ENCODE measurements at places on chromosomes 7 and 10.

DNA sequence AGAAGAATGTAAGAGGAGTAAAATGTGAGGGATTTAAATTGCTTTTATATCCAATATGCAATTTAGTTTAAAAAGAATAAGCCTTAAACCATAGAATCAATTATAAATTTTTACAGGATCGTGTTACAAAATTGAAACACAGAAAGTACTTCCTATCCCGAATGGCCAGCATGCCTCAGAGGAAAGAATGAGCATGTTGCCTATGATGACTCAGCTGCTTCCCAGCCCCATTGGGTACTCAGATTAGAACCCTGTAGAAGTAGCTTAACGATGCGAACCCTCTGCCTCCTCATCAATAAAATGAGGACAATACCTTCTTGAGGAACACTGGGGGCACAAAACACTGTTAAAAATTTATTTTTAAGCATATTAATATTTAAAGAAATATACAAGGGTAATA, 113.4 kb upstream of the CDK1 start:
- DNase-seq, result no peak

- no peak for DNase-seq
These were observed 1.7 kb downstream of the ABCC2 start for GRCh38 chr10:99784016-99784726.

DNA sequence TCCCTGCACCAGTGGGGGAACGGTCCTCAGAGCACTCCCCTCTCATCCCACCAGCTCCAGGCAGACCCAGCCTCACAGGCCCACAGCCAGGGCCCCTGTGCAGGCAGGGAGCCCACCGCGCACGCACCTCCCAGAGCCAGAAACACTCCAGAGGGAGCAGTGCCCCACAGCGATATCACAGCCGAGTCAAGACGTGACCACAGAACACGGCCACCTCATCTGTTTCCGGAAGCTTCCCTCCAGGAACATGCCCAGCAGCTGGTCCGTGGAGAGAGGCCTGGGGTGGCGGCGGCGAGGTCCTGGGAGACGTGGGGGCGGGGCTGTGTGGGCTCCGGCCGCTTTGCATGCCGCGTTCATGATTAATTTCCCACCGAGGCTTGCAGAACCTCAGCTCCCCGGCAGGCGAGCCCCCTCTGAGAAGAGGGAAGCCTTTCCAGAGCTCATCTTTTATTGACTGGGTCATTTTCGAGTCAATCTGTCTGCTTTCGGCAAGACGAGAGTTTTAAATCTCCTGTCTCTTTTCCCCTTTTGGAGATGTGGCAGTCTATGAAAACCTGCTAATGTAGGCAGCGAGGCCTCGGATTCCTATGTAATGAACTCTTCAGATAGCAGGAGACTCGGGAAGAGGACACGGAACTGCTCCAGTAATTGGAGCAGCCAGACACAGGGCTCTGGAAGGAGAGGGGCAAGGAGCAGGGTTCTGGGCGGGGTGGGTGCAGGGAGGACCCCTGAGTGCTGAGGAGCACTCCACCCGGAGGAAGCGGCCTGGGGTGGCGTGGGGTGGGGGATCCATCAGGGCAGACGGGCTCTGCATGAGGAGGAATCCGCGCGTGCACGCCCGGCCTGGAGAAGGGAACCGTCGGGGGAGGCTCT, 242.8 kb downstream of the ELFN1 start:
- DNase-seq, result no peak

DNA sequence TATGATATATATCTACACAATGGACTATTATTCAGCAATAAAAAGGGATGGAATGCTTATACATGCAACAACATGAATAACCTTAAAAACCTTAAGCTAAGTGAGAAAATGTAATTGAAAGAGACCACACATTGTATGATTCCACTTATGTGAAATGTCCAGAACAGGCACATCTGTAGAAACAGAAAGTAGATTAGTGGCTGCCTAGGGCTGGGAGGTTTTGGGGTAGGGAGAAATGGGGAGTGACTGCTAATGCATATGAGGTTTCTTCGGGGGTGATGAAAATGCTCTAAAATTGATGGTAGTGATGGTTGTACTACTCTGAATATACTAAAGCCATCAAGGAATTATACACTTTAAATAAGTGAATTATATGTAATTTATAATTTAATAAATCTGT, 14.7 kb downstream of the SLC16A9 start:
- DNase-seq, result no peak

DNA sequence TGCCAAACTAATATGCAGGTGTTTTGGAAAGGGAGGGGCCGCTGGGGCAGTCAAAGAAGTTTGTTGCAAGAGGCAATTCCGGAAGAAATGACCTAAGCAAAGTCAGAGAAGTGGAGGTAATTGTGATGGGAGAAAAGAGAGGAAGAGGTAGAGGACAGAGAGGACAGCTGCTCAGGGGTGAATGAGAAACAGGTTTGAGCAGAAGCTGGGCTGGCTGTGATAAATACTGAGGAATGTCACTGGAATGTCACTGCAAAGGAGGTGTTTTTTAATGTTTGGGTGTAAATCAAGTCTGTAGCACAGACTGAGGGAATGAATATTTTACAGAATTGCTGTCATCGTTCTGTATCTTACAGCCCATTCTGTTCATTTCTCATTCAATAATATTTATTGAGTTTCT, 207.2 kb downstream of the DPP6 start:
- no peak for DNase-seq

- DNase-seq, result no peak
These were observed 75.8 kb downstream of the LARP4B start for GRCh38 chr10:855671-856070.

- no peak for DNase-seq
These were observed 1.3 kb downstream of the HHEX start for GRCh38 chr10:92690915-92691590.

DNA sequence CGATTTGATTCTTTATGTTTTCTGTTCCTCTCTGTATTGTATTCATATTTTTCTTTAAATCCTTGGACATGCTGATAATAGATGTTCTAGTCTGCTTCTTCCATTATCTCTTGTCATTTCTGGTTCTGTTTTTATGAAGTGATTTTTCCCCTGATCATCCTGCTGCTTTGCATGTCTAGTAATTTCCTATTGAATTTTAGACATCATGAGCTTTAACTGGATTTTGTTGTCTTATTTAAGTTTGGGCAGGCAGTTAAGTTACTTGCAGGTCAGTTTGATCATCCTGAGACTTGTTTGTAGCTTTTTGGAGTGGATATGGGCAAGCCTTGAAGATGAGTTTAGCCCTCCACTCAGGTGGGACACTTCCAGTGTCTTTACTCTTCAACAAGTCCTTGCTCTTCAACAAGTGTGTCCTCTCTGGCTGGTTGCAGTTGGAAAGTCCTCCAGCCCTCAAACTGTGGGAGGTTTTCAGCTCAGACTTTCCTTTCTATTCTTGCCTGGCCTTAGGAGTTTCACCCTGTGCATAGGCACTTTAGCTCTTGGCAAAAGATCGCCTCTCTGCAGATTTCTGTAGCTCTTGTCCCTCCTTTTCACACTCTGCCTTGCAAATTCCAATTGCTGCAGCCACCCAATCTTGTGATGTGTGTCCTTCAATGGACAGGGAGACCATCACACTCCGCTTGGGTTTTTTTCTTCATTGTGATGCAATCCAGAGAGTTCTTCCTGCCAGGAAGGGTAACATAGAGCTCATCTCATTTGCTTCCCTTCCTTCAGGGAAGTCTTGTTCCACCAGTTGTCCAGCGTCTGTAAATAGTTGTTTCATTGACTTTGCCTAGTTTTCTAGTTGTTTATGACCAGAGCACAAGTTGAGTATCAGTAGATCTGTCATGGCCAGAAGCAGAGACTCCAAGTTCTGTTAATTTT, 197.2 kb upstream of the SH2B2 start:
- DNase-seq, result no peak

Measured in stimulated activated CD4-positive, alpha-beta T cell treated with anti-CD3 and anti-CD28 coated beads, TNF-alpha, amount 100 ng/mL, for 4 hours (primary cell).